ENCODE measurements at places on chromosomes 13 and 19.

- DNase-seq = no peak
Measured at GRCh38 chr13:43676320-43676719, 110.5 kb downstream of the ENOX1 start.

DNA sequence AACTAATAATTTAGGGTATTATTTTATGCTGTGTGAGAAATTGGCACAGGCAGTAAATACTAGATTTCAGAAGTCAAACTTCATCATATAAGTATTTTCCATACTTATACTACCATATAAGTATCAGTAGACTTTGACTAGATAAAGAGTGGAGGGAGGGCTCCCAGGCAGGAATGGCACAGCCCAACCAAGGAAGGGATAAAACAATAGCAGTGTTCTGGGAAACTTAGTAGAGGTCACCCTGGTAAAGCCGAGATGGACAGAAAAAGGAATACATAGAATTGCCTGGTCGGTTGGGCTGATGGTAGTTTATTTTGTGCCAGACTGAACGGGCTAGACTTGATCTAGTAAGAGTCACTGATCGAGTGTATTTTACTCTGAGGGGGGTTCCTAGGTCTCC, 19.6 kb upstream of the KCTD4 start:
- DNase-seq = no peak

- no peak for DNase-seq
Measured at GRCh38 chr19:38247126-38247525, 9.0 kb downstream of the PPP1R14A start.

- DNase-seq = no peak
Measured at GRCh38 chr19:47545061-47545948, 27.6 kb downstream of the ZNF541 start.

- no peak for DNase-seq
Measured at GRCh38 chr19:50311723-50312635, 17.2 kb downstream of the KCNC3 start.

- DNase-seq = no peak
Measured at GRCh38 chr13:109154546-109154945, 525.1 kb downstream of the MYO16 start.

- DNase-seq = no peak
Measured at GRCh38 chr19:960601-960938, 23.6 kb upstream of the WDR18 start.

- DNase-seq = no peak
Measured at GRCh38 chr13:98143601-98144026, 720 bp downstream of the FARP1 start.

DNA sequence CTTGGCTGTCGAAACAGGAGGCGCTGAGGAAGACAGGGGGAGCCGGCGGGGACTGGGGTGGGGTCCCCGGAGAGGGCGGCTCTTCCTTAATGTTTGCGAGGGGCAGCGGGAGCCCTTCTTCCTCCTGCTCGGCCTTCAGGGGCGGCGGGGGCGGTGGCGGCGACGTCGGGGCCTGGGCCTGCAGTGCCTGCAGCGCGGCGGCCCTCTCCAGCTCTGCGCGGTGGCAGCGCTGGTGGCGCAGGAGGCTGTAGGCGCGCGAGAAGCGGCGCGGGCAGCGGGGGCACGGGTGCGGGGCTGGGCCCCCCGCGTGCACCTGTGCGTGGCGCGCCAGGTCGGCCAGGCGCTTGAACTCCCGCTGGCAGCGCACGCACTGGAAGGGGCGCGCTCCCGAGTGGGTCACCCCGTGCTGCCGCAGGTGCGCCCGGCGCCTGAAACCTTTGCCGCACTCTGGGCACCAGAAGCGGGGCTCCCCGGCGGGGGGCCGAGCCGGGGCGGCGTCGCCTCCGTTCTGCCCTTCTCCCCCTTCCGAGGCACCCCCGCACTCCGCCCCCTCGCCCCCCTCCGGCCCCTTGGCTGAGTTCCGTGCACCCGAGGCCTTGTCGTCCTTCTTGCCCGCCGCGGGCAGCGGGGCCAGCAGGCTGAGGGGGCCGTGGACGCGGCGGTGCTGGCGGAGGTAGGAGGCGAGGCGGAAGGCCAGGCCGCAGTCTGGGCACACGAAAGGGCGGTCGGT, 2.5 kb downstream of the ZNF579 start:
- no peak for DNase-seq

GRCh38 chr19:42286349-42287016, 15.4 kb upstream of the PRR19 start:
- no peak for DNase-seq

- no peak for DNase-seq
Measured at GRCh38 chr19:15443838-15444237, 5.9 kb downstream of the WIZ start.

DNA sequence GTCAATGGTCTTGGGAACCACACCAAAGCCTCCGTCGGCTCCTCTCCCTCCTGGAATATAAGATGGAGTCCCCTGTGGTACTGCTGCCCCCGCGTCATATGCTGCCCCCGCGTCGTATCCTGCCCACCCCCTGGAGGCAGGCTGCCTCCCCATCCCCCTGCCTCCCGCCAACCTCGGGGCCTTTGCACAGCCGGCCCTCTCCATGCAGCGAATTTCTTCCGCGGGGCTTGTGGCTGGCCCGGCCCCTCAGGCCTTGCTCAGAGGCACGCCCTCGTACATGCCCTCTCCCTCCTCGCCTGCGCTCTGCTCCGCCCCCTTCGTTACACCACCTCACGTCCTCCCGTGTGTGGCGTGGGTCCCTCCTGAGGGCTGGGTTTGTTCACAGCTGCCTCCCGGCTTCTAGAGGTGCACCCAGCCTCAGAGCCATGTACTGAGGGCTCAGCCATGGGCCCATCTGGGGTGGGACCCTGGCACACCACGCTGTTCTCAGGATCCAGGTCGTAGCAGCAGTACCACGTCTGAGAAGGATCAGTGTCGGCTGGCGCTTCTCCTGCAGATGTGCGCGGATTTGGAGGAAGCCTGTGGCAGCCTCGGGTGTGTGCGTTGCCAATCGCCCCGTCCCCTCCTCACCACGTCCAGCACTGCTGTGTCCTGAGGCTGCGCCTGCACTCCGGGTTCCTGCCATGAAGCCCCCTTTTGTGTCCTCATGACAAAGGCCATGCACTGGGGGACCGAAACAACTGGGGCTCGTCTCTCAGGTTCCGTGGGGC, 47.7 kb downstream of the MCF2L start:
- DNase-seq = no peak

GRCh38 chr19:52170304-52170703, 1.1 kb downstream of the ZNF836 start:
- no peak for DNase-seq

DNA sequence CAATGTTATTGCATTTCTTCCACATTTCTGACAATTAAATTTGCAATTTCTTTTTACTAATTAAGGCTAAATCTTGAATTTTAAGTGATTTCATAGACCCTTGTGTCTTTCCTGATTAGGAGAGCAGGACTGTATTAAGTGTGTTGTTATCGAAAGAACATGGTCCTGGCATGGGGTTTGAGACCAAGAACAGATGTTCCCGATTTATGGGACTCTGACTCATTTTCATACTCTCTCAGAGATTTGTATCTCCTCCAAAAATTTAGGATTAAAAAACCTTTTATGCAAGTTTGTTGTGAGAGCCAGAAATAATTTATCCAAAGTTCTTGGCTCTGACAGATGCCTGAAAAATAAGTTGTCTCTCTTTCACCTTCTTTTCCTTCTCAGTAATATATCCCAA, 589.3 kb upstream of the ARGLU1 start:
- DNase-seq = no peak

Data from COLO829 (cell line).